ENCODE measurements at places on chromosomes 6 and 20.
A peak's percentile ranks its signal among the peaks of the same experiment; 100 is the strongest.

DNA sequence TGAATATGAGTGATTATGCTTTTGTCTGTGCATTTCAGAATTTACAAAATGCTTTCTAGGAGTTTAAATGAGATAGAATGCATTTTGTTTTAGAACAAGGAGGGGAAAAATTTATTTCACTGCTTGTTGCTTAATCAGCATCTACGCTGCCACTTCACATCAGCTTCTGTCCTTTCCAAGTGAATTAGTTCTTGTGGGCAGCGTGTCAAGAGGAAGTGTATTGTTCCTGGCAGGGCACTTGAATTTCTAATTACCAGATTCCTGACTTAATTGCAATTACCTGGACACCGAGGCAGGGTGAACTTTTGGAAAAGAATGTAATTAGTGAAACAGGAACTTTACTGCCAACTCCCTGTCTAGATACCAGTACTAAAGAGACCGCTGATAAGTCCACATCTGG is 263.5 kb downstream of the TMEM242 start:
- DNase-seq = no peak

- no peak for DNase-seq
Observed at GRCh38 chr6:152244998-152245630, 392.0 kb downstream of the SYNE1 start.

GRCh38 chr6:40320947-40321346 is 266.2 kb downstream of the LRFN2 start:
- no peak for DNase-seq

DNA sequence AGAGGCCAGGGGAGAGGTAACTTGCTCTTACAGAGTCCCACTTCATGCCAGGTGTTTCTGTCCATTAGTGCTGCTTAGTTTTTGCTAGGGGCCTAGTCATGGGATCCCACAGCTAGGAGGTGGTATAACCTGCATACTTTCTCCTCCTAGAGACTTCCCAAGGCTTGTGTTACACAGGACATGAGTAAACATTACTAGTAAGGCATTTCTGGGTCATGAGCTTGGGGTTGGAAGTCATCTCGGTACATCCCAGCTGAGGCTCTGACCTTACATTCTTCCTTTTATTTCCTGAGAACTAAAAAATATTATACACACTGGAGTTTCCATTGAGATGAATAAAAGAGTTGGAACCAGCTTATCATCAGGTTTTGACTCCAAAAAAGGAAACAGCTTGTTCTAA is 20.9 kb upstream of the PNPLA1 start:
- DNase-seq = no peak

DNA sequence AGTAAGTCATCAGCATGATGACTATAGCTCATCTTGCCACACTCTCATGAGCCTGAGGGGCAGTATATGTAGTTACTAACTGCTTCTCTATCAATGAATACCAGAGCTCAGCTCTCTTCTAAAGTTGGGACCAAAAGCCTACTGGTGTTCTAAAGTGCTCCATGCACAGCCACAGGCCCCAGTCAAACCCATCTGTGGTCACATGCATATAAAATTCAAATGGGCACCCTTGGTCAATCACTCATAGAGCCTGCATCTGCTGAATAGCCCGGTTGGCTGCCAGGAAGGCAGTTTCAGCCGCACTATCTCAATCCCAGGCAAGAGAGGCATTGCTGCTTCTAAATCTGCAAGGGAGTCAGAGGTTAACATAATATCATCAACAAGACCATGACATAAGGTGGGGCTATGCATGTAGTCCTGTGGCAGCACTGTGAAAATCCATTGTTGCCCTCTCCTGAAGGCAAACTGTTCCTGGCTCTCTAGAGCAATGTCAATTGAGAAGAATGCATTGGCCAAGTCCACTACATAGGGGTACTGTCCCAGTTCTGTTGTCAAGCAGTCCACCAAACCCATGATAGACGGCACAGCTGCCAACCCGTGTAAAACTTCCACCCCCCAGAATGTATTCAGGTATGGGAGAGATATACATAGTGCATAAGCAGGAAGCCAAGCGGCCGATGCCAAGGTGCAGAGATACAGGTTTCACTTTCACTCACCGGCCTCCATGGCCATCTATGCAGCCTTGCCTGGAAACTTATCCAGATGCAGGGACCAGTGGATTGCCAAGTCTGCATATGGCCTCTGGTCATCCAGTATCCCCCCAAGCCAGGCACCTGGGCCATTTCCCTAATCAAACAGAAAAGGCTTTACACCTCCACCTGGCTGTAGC is 76.2 kb downstream of the ALDH8A1 start:
- no peak for DNase-seq

- DNase-seq = no peak
Observed at GRCh38 chr20:2217857-2218539, 77.8 kb upstream of the TGM3 start.

GRCh38 chr6:111717621-111718020 is 111.9 kb upstream of the TRAF3IP2 start:
- peak; percentile 56 for DNase-seq

DNA sequence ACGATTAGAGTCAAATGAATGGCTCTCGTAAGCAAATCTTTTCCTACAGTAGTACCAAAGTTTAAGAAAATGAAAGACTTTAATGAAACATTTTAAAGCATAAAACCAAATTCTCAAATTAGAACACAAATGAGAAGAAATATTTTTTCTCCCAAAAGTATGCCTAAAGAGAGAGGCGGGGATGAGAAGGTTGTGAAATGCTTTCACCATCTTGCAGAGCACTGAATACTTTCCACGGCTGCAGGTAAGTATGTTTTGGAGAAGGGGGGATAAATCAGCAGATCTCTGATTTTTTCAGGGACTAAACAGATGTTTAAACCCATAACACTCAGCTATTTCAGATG is 277.1 kb downstream of the ADGB start:
- no peak for DNase-seq

DNA sequence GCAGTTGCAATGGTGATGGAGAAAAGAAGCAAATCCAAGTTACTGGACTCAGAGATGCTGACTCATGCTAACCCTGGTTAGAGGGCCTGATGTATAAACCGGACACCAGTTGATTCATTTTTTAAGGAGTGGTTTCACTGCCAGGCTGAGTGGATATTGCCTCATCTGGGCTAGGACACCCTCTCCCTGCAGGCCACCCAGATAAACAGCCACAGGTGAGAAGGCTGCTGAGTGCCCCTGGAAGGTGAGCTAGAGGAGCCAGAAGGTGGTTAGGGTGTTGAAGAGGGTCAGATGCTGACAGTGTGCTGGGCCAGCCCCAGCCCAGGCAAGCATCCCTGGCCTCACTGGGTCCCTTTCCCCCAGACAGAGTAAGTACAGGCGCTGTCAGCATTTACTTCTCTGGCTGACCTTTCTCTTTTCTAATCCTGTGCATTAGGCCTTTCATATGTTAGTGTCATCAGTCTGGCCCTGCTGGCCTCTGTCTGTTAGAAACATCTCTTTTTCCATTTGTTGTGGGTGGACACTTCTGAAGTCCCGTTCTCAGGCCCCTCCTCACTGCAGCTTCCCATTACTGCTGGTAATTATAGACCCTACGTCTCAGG is 13.5 kb downstream of the EPB41L1 start:
- DNase-seq = no peak
